Activated T-helper 17 cell treated with anti-CD3 and anti-CD28 coated beads, Interleukin-2, amount 50 U/mL, for 72 hours (primary cell): ENCODE measurements at places on chromosomes 2 and 18. TPM values are rescaled to one million over a fixed set of nuclear protein-coding genes. Genes with fewer than 3 reads are reported as not detected.

Gene TFCP2L1
- 0.03 TPM for total RNA-seq

Gene UGT1A8
- total RNA-seq, result 0.42 TPM

Gene FOXI3
- not detected for total RNA-seq

Gene GPR35
- 4.4 TPM for total RNA-seq

Gene PDE1A
- not detected for total RNA-seq

Gene HRH4
- 3.8 TPM for total RNA-seq

GRCh38 chr18:66511792-66512191 lies 92.1 kb downstream of the CDH19 start:
- ATAC-seq, result no peak

DNA sequence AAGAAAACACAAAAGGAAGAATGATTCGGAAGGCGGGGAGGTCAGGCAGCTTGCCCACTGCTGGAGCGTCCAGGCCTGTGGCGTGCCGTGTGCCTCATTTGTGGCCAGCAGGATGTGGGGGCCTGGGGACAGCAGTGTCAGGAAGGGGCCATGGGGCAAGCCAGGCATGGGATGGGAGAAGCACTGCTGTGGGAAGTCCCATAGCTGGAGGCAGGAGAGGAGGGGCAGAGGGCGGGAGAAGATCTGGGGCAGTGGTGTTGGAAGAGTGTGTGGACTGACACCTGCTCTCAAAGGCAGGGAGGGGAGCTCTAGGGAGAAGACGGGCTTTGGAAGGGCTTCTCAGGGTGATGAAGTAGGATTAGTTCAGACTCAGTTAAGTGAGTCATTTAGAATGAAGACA lies 133.7 kb downstream of the ACOXL start:
- ATAC-seq, result peak; percentile 38

- ATAC-seq, result no peak
These were observed 99.6 kb upstream of the MGAT5 start for GRCh38 chr2:134154246-134154645.

DNA sequence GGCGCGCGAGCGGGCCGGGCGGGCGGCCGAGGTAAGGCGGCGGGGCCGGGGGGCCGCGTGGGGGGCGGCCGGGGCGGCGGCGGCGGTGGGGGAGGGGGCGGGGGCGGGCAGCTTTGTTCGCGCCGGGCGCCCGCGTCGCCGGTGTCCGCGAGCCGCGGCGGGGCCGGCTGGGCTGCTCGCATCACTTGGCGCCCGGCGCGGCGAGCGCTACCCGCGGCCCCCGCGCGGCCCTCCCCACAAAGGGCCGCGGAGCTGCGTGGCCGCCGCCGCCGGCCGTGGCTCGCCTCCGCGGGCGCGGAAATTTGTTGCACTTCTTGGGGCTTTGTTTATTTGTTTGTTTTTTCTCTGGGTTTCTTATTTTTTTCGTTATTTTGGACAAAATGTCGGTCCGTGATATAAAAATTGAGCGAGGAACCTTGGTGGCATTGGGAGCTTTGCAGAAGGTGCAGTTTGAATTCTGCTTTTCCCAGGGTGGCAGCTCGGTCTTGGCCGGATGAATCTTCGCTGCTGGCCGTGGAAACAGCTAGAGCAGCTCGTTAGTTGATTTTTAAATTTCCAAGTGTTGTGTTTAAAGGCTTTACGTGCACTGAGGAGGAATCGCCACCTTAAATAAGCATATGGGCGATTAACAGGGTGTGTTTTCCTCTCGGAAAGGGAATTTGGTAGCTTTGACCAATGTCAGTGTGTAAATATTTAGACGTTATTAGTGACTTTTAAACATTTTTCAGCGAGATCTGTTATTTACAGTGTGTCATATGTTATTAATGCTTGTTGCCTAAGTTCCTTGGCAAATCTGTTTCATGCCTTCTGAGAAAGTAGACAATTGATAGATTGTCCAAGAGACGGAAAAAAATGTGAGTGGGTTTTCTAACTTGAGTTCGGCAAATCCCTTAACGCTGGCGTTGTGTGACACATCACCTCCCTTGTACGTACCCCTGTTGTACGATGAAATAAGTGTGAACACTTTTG lies 822 bp downstream of the UBE2E3 start:
- ATAC-seq, result peak; percentile 25

GRCh38 chr2:239548965-239549595 lies 148.3 kb upstream of the HDAC4 start:
- no peak for ATAC-seq

- no peak for ATAC-seq
These were observed 91.5 kb upstream of the TWSG1 start for GRCh38 chr18:9243029-9243428.

- ATAC-seq, result peak; percentile 34
These were observed 301.6 kb upstream of the GULP1 start for GRCh38 chr2:187989925-187990623.

DNA sequence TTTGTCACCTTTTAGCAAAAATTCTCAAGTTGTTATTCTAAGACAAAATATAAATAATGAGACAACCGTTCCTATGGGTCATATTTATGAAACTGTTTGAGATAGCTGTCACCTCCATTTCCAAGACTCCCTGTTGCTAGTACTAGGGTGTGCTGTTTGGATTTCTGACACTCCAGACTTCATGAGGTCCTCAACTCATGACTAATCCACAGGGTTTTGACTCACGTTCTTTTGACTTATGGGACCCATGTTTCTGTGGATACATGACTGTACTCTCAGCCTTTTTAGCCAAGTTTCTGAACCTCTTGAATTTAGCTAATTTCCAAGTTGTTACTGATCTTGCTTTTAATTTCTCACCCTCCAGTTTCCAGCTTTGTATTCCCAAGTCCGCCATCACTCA lies 178.7 kb upstream of the FAM98A start:
- ATAC-seq, result no peak

GRCh38 chr2:74884118-74884762 lies 50.3 kb downstream of the HK2 start:
- no peak for ATAC-seq

- no peak for ATAC-seq
These were observed at the start of gene KCNF1 for GRCh38 chr2:10911291-10912075. Gene KCNF1, plus strand, starts transcription at chr2:10911934. Its CDS starts 493 bp downstream, at chr2:10912427.

- no peak for ATAC-seq
These were observed 100.1 kb downstream of the THADA start for GRCh38 chr2:43495727-43496126.
